AG04449 (cell line): ENCODE measurements at places on chromosomes 16 and 17.
A peak's percentile ranks its signal among the peaks of the same experiment; 100 is the strongest.

GRCh38 chr16:80285104-80285503 lies 255.7 kb upstream of the DYNLRB2 start:
- DNase-seq = peak; percentile 67

DNA sequence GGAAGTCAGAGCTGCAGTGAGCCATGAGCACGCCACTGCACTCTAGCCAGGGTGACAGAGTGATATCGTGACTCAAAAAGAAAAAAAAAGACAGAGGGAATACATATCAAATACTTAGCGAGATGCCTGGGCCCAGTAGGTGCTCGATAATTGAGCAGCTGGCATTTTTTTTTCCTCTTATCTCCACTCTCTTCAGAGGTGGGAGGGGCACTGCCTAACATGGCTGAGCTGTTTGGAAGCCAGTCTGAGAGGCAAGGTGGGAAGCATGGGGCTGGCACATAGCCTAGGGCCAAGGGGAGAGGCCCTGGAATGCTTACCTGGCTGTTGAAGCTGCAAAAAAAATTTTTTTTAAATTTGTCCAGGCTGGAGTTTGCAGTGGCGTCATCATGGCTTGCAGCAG lies 38.4 kb downstream of the HIC1 start:
- no peak for DNase-seq

- DNase-seq = no peak
Observed at GRCh38 chr16:783404-784161, 4.6 kb downstream of the RPUSD1 start.

- no peak for DNase-seq
Observed at GRCh38 chr16:89173174-89173921, 1.8 kb downstream of the CDH15 start.

DNA sequence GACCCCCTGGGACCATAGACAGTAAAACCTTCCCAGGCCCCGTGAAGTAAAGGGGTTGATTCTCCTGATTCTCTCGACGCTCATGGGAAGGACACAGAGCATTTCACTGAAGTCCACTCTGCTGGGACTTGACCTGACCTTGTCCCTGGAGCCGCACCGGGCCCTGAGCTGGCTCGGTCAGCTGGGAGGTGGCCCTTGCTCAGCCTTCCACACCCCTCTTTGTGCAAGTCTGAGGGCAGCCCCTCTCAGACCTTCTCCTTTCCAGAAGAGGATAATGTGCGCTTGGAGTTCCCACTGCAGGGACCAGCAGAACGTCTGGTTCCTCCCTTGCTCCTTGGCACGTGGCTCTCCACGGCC lies 115.5 kb downstream of the RAP1GAP2 start:
- no peak for DNase-seq

DNA sequence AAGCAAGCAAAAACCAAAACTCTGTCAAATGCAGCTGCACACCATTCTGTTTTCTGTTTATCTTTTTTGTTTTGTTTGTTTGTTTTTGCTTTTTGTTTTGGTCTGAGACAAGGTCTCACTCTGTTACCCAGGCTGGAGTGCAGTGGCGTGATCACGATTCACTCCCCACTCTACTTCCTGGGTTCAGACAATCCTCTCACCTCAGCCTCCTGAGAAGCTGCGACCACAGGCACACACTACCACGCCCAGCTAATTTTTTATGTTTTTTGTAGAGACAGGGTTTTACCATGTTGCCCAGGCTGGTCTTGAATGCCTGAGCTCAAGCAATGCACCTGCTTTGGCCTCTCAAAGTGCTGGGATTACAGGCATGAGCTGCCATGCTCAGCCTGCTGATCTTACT lies 19.3 kb upstream of the SLFN13 start:
- DNase-seq = no peak
